Suppressor macrophage treated with lipopolysaccharide for 1 hour (primary cell): ENCODE measurements at places on chromosomes 1 and 21.
A peak's percentile ranks its signal among the peaks of the same experiment; 100 is the strongest.

DNA sequence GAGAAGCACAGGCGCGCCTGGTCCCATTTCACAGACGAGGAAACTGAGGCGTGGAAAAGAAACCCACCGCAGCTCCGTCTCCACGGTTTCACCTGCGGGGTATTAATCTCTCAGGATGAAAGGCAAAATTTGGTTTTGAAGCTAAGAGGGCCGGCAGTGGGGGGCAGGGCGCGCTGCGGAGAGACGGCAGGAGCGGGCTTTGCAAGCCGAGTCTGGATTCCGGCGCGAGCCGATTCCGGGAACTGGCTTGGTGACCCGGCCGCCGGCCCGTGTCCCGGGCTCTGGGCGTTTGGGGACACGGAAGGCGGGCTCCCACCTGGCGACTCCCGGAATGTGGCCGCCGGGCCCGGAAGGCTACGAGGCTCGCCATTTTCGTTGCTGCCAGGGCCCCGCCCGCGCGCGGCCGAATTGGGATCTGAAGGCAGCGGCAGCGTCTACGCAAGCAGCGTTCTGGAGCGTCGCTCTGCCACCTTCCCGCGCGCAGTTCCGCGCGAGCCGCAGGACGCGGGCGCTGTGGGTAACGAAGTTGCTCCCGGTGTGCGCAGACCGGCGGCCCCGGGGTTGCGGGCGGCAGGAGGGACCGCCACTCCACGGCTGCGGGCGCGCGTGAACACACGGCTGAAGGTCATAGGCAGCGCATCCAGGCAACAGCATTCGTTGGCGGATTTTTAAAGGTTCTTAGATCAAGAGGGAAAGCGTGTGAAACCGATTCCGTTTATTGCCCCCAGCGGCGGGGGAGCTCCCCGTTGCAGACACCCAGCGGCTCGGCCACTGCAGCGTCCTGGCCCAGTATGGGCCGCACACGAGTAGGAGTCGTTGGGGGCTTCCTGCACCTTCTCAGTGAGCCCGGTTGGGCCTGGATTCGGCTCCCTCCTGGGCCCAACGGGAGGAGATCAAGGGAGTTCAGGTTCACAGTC lies 5.4 kb upstream of the PRDM16 start:
- DNase-seq = no peak

GRCh38 chr1:50300297-50300696 lies 122.9 kb downstream of the DMRTA2 start:
- no peak for DNase-seq

DNA sequence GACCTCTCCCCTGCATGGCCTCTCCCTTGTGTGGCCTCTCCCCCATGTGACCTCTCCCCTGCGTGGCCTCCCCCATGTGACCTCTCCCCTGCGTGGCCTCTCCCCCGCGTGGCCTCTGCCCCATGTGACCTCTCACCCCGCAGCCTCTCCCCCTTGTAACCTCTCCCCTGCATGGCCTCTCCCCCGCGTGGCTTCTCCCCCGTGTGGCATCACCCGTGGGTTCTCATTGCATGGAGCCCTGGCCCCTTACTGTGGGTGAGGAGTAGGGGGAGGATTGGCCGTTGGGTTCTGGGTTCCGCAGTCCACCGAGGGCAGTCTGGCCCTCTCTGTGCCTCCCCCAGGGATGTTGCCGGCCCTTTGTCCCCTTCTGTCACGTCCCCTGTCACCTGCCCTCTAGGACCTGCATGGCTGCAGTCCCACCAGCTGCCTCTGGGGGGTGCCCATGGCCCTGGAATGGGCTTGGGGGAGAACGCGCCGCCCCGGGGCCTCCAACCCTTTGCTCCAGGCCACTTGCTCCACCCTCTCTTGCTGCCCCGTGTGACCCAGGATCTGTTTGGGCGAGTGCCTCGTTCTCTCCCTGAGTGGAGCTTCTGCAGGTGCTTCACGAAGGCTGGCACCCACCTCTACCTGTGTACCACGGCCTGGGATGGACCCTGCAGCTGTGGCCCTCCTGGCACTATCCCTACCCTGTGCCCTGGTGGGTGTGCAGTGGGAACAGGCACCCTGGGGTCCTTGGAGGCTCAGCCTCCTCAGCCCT lies 21.3 kb downstream of the RRP1 start:
- DNase-seq = peak; percentile 95

GRCh38 chr1:152566681-152567080 lies at the start of gene LCE3E:
TSS of gene LCE3E (minus strand) at chr1:152566780. CDS start at chr1:152566208, 572 bp downstream.
- no peak for DNase-seq

DNA sequence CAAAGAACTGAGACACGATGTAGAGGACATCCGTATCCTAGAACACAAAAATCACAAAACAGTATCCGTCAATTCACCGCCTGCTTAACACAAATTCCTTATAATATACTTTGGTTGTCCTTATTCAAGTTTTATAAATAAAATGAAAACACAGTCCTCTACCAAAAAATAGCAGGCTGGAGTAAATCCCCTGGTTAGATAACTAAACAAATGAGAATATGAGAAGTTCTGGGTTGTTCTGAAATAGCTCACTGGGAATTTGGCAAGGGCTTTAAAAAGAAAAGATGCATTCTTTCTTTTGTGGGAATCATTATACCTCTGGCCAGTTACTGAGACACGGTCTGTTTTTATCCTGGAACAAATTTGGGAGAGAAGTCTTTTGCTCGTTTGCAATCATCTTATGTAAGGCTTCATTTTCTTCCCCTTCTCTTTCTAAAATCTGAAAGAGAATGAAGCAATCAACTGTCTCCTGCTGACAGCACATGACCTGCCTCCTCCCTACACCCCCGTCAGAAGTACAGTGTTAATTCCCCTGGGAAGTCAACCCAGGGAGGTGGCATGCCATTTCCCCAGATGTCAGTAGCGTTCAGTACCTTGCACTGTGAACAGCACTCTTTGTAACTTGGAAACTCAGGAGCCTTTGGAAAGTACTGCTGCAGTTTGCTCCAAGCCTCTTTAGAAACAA lies 37.1 kb upstream of the RAP1GAP start:
- DNase-seq = peak; percentile 76

- no peak for DNase-seq
These were observed 10.4 kb upstream of the FMO2 start for GRCh38 chr1:171174560-171175294.

- DNase-seq = no peak
These were observed 42.9 kb downstream of the HLX start for GRCh38 chr1:220921971-220922635.

DNA sequence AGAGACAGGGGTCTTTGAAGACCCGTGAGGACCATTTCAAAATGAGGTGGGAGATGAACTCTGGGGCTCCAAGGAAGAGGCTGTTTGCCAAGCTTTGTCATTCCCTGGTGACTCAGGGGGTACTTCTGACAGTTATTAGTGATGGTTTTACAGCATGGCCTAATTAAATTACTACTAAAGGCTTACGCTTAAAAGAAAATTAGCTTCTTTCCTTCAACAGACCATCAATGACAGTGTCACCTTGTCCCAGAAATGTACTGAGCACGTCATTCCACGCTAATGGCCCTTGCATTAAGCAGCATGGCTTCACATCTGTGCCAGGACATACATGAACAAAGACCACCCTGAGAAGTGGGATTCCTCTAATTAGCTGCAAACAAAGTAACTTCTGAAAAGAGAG lies 5.1 kb upstream of the UTS2 start:
- DNase-seq = no peak

GRCh38 chr1:14662116-14662515 lies 63.6 kb downstream of the KAZN start:
- no peak for DNase-seq

- peak; percentile 73 for DNase-seq
These were observed 2.0 kb upstream of the TNFSF18 start for GRCh38 chr1:173052681-173053196.

DNA sequence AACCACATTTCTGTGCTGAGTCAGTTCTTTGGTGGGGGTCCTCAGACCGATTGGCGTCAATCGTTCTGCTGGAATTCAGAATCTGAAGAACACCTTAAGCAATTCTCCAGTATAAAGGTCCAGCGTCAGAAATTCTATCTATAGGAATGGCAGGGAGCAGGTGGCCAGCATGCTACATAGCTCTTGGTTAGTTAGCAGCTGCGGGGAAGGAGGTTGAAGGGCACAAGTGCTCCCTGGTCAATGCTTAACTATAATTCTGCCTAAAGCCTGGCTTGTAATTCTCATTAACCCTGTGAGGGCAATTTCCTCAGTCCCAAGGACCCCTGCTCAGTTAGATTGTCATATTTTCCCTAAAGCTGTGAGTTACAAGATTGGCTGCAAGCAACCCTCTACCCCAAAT lies 54.3 kb upstream of the GALNT2 start:
- DNase-seq = no peak

- no peak for DNase-seq
These were observed 171.5 kb downstream of the RUNX1 start for GRCh38 chr21:34877485-34878128.

DNA sequence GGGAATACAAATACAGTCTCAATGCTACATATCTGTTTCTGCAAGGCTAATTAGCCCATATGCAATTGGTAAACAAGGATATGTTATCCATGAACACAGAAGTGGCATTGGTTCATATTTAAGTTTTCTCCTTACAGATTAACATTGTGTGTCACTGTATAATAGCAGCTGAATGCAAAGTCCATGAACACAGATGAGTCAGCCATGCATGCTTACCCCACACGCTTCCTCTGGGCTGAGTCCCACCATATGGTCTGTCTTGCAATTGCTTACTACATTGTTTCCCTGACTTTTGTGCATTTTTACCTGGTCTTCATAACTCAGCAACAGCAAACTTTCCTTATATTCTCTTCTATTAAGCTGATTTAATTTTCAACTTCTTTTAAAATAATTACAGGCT lies 41.5 kb upstream of the TSNAX start:
- peak; percentile 59 for DNase-seq

- DNase-seq = no peak
These were observed 116.8 kb upstream of the L1TD1 start for GRCh38 chr1:62077821-62078220.

DNA sequence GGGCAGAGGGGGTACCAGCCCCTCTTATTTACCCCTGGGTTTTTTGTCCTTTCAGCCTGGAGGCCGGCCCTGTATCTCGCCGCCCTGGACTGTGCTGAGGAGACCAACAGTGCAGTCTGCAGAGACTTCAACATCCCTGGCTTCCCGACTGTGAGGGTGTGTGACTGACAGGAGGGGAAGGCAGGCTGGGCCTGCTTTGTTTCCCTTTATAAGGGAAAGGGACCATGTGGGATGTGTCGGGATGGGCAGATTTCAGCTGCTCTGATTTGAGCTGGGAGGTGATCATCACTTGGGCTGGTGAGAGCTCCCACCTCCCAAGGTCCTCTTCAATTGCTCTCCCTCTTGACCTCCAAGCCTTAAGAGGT lies 11.7 kb downstream of the QSOX1 start:
- DNase-seq = no peak

DNA sequence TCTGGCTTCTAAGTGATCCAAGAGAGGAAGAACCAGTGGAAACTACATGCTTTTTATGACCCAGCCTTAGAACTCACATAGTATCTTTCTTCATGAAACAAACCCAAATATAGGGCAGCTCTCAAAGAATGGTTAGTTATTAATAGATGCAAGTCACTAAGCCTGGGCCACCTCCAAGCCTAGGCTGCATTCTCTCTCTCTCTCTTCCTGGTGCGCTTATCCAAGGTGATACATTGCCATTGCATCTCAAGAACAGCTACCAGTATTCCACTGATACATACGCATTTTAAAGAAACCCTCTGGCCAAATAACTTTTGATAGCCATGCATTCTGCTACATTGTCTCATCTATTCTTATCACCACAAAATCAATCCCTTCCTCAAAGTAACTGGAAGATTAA lies 455.6 kb upstream of the ADGRL2 start:
- no peak for DNase-seq

DNA sequence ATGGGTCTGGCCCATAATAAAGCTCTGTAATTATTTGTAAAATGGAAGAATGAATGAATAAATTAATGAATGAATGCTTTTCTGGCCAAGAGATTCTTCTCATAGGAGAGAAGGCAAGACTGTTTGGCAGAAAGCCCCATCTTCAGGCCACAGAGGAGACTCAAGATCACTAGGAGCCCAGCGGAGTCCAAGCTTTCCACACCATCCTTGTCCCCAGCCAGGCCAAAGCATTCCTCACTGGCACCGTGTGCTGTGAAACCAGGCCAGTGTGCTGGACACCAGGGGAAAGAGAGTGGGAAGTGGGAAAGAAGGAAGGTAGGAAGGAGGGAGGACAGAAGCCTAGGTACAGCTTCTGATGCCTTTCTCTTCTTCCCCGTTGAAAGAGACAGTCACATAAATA lies 86.4 kb downstream of the PLXNA2 start:
- DNase-seq = no peak

DNA sequence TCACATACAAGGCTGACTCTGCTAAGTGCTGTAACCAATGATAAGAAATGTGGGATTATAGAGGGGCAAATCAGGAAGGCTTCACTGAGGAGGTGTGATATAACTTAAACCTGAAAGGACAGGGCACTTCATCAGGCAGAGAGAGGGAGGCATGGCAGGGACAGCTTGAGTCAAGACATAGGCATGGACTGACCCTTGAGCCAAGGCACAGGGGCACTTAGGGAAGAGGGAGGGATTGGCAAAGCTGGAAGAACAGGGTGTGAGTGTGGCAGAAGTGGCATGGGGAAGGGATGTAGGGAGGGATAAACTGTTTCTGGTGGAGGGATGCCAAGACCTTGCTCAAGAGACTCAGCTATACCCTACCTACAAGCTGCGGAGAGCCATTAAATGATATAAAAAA lies 81.3 kb downstream of the PLXNA2 start:
- no peak for DNase-seq

- no peak for DNase-seq
These were observed 7.4 kb downstream of the PLEKHN1 start for GRCh38 chr1:973459-974292.
